Lung microvascular endothelial cell (primary cell): ENCODE measurements at places on chromosomes 7 and 10. TPM values are rescaled to one million over a fixed set of nuclear protein-coding genes. Genes with fewer than 3 reads are reported as not detected.

GRCh38 chr7:87445897-87446296 is 29.6 kb downstream of the ABCB4 start:
- DNase-seq, result no peak

DNA sequence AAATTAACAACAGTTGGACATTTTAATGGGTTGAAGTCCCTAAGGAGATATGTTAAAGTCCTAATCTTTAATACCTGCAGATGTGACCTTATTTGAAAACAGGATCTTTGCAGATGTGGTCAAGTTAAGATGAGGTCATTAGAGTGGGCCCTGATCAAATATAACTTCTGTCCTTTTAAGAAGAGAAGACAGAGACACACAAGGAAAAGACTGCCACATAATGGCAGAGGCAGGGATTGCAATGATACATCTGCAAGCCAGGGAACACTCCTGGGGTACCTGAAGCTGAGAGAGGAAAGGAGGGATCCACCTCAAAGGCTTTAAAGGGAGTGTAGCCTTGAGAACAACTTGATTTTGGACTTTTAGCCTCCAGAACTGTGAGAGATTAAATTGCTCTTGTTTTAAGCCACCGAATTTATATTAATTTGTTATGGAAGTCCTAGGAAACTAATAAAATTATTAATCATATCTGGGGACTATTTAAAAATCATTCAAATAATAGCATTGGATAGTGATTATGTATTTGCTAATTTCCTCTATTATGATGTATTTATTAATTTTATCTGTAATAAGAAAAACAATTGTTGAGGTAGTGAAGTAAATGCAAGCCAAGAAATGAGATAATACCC is 700.0 kb upstream of the PCDH15 start:
- DNase-seq, result peak; percentile 7

The FKBP6 gene
- not detected in 2 replicates for total RNA-seq

The TFPI2 gene
- 72.1 and 139 TPM in 2 replicates for total RNA-seq

The NME8 gene
- not detected in 2 replicates for total RNA-seq

The NUTM2A gene
- under 0.01 and 0.20 TPM in 2 replicates for total RNA-seq

The FAM25G gene
- not detected in 2 replicates for total RNA-seq
